HFFc6 (cell line): ENCODE measurements at places on chromosomes 11 and 22. TPM values are rescaled to one million over a fixed set of nuclear protein-coding genes. Genes with fewer than 3 reads are reported as not detected.

The RAB38 gene
- 0.55 to 1.7 TPM (median 0.94 TPM) in 3 replicates for total RNA-seq

The OR10D3 gene
- total RNA-seq: not detected in 3 replicates

The KCNJ5 gene
- not detected in 2 replicates for total RNA-seq

The SDHD gene
- total RNA-seq: 85.8 and 89.4 TPM in 2 replicates

The SCGB2A2 gene
- total RNA-seq: not detected in 3 replicates

The GRIA4 gene
- not detected in 2 replicates for total RNA-seq

The RASL10A gene
- 0.28 TPM in 1 of 2 replicates, not detected in the other for total RNA-seq

The CD81 gene
- 540 and 635 TPM in 2 replicates for total RNA-seq

The C11orf97 gene
- not detected in 2 replicates for total RNA-seq

The HYOU1 gene
- total RNA-seq: 145 to 173 TPM (median 148 TPM) in 3 replicates
